ENCODE measurements at places on chromosomes 2 and 18.
A peak's percentile ranks its signal among the peaks of the same experiment; 100 is the strongest.

GRCh38 chr2:81545626-81546025 lies 1241.1 kb upstream of the LRRTM1 start:
- DNase-seq = no peak

DNA sequence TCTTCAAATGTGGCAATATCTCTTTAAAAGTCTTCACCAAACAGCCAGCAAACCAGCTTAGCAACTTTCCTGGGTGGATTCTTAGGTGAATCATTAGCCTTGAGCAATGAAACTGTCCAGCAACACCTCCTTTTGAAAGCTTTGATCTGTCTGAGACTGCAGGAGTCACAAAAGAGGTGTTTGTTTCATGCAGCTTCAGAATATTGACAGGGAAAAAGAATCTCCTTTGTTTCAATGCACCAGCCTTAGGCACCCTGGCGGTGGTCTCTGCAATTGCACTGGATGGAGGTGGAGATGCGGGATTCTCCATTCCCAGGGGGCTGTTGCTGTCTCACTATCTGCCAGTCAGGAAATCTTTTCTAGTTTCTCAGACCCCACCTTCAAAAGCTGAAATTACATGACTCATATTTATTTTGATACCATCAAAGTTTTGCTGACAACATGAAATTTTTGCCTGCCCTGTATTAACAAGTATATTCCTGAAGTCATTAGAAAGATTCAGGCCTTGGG lies 76.0 kb upstream of the DSG1 start:
- peak; percentile 77 for DNase-seq

DNA sequence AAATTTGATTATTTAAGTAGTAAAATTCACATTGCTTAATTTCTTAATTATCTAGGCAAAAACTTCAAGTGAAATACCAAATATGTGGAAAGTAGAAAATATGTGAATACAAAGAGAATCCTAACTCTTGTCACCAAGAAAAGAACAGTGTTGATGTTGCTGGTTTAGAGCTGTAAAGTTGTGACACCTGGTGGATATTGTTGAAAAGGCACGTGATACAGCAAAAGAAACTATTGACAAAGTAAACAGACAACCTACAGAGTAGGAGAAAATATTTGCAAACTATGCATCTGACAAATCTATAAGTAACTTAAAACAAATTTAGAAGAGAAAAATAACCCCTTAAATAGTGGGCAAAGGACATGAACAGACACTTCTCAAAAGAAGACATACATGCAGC lies 25.6 kb upstream of the ZC3H15 start:
- DNase-seq = no peak

GRCh38 chr2:178280244-178280852 lies 86.0 kb downstream of the OSBPL6 start:
- no peak for DNase-seq

- no peak for DNase-seq
Measured at GRCh38 chr2:181742361-181742760, 62.0 kb upstream of the NEUROD1 start.

DNA sequence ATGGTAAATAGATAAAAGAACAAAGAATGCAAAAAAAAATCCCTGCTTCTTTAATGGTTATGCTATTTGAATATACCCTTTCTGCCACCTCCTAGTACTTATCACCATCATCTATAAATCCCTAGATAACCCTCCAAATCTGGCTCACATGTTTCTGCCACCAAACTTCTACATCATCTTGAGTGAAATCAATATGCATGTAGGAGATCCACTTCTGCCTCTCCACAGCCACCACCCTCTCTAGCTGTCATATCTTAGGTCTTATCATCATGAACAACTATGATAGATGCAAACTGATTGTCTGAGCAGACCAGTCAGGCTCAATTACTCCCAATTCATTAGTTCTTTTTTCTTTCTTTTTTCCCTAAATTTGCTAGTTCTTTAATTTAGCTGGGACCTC lies 55.3 kb downstream of the STRN start:
- no peak for DNase-seq

GRCh38 chr2:205633994-205634393 lies 48.3 kb upstream of the NRP2 start:
- no peak for DNase-seq

- no peak for DNase-seq
Measured at GRCh38 chr18:5662586-5663090, 118.8 kb upstream of the EPB41L3 start.
